ENCODE measurements at places on chromosomes 7 and 10. TPM values are rescaled to one million over a fixed set of nuclear protein-coding genes. Genes with fewer than 3 reads are reported as not detected.

Gene HTR5A
- total RNA-seq, result not detected

Gene CRPPA
- total RNA-seq, result 5.9 TPM

Gene MLXIPL
- total RNA-seq, result 26.2 TPM

Gene NPC1L1
- 0.88 TPM for total RNA-seq

Gene FOXP2
- 8.0 TPM for total RNA-seq

Gene CRYGN
- 0.22 TPM for total RNA-seq

Gene TDRD1
- total RNA-seq, result 0.88 TPM

Gene CPXM2
- total RNA-seq, result 18.1 TPM

Gene EIF4H
- 240 TPM for total RNA-seq

Gene GHRHR
- not detected for total RNA-seq

Gene GRB10
- 57.8 TPM for total RNA-seq

Gene TRIM4
- 30.9 TPM for total RNA-seq

Gene HOXA4
- 11.2 TPM for total RNA-seq

Gene TMEM254
- total RNA-seq, result 21.1 TPM

Gene PITX3
- total RNA-seq, result not detected

Gene ACBD7
- total RNA-seq, result 0.50 TPM

Gene LBX1
- not detected for total RNA-seq

Gene PKD2L1
- not detected for total RNA-seq

Gene HOXA7
- total RNA-seq, result 31.3 TPM

Gene GALNT17
- 2.4 TPM for total RNA-seq

Gene KLLN
- 1.7 TPM for total RNA-seq

Gene COL26A1
- 1.2 TPM for total RNA-seq

Gene IFIT5
- 23.3 TPM for total RNA-seq

Gene C7orf33
- not detected for total RNA-seq

Gene PPP1R17
- not detected for total RNA-seq

Gene IL15RA
- 13.9 TPM for total RNA-seq
